ENCODE measurements at places on chromosomes 12 and 14.

DNA sequence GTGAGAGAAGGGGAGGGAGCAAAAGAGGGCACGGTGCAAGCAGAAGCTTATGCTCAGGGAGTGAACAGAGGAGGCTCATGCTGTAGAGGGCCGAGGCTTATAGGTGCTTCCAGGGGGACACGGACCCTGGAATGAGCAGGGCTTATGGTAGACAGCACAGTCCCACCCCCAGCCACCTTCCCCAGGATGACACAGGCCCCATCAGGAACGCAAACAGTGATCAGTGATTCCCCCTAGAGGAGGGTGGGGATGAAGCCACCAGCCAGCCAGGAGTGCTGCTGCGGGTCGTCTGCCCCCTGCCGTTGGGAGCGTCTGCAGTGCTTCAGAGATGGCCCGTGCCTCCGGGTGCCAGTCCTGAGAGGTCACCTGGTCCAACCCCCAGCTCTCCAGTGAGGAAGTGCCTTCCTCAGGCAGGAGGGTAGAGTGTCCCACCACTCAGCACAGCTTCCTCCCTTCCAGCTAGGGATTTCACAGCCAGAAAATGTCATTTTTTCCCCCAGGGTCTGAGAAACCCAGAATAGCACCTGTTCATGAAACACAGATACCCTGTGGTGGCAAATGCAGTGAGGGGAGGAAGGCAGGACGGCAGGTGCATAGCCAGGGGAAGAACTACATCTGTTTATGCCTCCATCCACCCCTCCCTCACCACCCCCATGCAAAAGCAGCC, 60.7 kb downstream of the SLC6A12 start:
- no peak for DNase-seq

GRCh38 chr14:33056213-33056612, 117.5 kb downstream of the NPAS3 start:
- no peak for DNase-seq

DNA sequence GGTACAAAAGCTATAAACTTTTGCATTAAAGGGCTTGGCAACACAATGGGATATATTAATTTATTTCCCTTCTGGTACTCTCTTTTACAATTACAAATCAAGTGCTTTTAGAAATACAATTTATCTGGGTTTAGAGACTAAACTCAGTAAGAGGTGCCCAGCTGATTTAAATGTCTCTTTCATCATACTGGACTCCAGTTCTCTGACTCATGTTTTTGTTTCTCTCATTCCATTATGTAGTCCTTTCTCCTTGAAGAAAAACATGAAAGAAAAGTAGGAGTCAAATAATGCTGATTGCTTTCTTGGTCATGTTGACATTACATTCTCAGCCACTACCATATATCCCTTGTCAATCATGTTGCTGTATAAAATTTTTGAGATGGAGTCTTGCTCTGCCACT, 36.3 kb upstream of the CFL2 start:
- peak; percentile 44 for DNase-seq

DNA sequence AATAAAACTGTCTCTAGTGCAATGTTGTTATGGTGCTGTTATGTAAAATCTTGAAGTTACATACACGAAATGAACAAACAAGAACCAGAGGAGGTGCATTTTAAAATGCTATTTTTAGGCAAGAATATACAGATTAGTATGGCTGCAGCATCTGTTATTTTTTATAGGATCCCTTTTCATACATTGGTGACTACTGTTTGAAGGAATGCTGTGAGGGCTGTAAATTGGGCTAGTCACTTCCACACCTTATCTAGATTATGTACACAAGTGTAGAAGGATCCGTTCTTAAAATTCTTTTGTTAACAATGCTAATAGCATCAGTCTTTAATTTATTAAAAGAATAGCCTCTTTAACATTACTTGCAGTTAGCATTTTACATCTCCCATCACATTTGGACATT, 284.3 kb upstream of the MDGA2 start:
- no peak for DNase-seq

DNA sequence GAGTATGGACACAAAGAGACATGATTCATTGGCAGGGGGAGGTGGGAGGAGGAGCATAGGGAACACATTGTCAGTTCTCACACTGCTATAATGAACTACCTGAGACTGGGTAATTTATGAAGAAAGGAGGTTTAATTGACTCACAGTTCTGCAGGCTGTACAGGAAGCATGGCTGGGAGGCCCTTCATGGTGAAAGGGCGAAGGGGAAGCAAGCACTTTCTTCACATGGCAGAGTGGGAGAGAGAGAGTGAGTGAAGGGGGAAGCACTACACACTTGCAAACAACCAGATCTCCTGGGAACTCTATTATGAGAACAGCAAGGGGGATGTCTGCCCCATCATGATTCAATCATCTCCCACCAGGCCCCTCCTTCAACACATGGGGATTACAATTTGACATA, 391.8 kb downstream of the BMP4 start:
- DNase-seq: no peak

DNA sequence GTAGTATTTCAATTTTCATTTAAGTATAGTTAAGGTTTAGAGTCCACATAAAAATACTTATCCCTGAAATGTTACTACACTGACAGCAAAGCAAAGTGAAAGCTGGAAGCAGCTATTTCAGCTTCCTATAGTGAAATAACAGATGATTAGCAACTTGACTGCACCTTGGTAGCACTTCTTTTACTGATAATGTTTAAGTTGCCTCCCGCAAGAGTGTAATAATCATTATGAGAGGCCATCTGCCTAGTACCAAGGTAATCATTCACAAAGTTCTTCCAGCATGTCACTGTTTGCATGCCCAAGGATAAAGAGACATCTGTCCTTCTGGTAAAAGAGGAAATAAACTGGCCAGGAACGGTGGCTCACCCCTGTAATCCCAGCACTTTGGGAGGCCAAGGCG, 69.8 kb downstream of the LIN7A start:
- no peak for DNase-seq

GRCh38 chr12:62123721-62124203, 136.4 kb upstream of the USP15 start:
- DNase-seq: peak; percentile 5

- DNase-seq: no peak
Observed at GRCh38 chr12:88617352-88617751, 37.1 kb upstream of the KITLG start.

DNA sequence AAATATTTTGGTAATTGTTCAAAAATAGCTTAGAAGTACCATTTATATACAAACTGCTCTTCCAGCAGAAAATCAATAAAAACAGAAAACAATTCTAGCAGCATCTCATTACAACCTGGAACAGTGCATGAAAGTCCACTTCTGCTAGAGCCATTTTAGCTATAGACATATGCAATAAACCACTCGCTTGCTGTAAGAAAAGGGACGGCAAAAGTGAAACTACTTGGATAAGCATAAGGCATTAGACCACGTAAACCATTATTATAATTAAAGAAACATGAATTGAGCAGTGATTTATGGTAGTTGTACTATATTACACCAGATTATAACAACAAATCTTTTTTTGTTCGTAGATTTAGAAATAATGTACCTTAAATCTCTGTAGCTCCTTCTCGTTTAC, 48.7 kb downstream of the LRIG3 start:
- no peak for DNase-seq

DNA sequence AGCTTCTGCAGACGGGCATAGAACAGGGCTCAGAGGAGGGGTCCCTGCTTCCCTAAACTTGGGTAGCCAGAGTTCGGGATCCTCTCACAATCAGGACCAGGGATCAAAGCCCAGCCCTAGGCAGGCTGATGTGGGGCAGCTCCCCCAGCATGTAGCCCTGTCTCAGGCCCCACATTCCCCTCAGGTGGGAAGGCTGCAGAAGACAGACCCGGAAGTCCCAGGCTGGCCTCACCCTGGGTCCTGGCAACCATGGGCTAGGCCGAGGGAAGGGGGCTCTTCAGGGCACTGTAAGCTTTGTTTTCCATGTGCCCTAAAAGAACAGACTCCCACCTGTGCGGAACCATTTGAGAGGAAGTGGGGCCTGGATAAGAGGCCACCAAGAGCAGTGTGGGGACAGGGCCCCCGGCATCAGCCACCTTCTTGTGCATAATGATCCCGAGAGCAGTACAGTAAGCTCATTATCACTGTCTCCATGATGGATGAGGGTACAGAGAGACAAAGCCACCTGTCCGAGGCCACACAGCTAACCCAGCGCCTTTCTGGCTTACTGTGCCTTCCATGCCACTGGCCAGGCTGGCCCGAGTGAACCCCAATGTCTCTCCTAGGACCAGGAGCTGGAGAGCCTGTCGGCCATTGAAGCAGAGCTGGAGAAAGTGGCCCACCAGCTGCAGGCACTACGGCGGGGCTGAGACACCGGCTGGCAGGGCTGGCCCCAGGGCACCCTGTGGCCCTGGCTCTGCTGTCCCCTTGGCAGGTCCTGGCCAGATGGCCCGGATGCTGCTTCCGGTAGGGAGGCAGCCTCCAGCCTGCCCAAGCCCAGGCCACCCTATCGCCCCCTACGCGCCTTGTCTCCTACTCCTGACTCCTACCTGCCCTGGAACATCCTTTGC, 11.5 kb downstream of the CHGA start:
- no peak for DNase-seq

- DNase-seq: no peak
Observed at GRCh38 chr12:46649433-46649832, 176.4 kb downstream of the SLC38A4 start.
